CD4-positive, alpha-beta T cell treated with Interleukin-2 at 100 ng/mL for 4 hours (primary cell): ENCODE measurements at places on chromosomes 12 and 14.

DNA sequence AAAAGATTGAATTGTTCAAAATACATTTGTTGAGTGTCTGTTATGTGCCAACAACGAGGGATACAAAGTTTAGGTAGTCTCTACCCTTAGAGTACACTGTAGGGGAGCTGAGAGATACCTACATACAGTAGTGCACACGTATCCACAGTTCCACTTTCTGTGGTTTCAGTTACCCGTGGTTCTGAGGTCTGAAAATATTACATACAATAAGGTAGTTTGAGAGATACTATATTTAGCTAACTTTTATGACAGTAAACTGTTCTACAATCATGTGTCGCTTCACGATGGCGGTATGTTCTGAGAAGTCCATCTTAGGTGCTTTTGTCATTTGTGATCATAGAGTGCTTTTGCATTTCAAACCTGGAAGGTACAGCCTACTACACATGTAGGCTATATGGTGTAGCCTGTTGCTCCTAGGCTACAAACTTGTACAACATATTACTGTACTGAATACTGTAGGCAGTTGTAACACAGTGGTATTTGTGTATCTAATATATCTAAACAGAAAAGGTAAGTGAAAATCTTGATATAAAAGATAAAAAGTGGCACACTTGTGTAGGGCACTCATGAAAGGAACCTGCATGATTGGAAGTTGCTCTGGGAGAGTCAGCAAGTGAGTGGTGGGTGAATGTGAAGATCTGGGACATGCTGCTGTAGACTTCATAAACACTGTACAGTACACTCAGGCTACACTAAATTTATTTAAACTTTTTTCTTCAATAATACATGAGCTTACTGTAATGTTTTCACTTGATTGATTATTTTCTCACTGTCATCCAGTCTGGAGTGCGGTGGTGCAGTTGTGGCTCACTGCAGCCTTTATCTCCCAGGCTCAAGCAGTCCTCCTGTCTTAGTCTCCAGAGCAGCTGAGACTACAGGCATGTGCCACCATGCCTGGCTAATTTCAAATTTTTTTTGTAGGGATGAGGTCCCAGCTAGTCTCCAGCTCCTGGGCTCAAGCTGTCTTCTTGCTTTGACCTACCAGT, 4.0 kb downstream of the CPSF6 start:
- DNase-seq = no peak

DNA sequence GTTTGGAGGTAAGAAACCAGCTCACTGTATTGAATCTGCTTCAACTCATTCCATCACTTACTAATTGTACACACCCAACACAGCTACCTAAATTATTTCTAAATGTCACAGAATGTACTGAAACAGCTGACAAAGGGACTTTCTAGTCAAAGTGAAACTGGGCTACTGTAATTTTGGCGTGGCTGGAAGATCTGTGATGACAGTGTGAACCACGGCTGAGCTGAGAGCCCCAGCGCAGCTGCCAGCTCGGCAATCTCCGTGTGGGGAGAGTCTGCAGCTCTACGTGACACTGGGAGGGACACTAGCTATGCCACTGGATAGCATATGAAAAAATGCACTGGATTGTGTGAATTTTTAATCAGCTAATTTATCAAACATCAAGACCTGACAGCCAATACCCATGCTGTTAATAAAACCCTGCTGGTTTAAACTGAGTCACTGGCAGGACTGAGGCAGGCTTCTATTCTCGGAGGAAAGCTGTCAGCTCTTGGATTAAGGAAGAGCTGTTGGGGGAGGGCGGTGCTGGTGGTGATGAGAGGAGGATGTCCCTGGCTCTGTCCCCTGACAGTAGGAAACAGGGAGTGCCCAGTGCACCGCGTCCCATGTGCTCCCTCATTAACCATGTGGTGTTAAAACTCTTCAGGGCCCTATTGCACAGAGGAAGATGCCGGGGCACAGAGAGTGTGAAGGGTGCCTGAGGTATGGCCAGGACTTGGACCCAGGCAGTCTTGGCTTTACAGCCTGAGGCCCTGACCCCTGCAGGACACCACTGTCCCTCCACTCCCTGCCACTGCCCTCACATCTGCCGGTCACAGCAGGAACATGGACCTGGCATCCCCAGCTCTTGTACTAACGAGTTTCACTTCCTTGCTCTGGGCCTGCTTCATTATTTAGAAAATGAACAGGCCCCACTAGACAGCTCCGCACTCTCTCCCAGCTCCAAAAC, 13.3 kb downstream of the SLC15A4 start:
- DNase-seq = no peak

DNA sequence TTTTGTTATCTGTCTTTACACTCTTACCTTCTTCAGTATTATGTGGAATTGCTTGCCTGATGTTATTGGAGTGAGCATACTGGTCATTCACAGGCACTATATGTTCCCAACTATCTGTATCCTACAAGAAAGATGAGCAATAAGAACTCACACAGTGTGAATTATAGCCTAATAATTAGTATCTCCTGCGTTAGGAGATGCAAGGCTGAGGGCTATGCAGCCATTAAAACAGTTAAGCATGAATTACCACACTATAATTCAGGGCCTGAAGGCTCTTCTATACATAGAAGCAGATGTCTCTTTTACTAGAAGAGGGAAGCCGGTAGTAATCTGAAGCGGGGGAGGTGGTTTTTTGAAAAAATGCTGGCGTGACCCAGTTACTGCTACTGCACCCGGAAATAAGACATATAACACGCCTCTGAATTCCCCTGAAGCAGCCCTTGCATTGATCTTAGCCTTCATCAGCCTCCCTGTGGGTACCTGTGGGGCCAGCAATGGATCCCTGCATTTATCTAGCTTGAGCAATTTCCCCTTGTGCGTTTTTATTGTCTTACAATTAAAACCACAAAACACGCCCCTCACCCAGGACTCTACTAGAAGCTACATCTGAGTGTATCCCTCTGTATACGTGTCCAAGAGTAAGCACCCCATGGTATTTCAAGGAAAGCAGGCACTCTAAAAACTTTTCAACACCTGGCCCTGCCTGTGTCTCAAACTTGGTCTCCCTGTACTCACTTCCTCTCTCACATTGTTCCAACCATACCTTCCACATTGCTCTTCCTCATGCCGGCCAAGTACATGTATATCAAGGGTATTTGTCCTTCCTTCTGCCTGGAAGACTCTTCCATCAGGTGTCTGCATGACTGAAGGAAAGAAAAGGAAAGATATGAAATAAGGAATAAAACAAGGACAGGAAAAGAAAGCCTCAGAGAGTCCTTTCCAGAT, 210.9 kb upstream of the ARID2 start:
- DNase-seq = peak; percentile 63

DNA sequence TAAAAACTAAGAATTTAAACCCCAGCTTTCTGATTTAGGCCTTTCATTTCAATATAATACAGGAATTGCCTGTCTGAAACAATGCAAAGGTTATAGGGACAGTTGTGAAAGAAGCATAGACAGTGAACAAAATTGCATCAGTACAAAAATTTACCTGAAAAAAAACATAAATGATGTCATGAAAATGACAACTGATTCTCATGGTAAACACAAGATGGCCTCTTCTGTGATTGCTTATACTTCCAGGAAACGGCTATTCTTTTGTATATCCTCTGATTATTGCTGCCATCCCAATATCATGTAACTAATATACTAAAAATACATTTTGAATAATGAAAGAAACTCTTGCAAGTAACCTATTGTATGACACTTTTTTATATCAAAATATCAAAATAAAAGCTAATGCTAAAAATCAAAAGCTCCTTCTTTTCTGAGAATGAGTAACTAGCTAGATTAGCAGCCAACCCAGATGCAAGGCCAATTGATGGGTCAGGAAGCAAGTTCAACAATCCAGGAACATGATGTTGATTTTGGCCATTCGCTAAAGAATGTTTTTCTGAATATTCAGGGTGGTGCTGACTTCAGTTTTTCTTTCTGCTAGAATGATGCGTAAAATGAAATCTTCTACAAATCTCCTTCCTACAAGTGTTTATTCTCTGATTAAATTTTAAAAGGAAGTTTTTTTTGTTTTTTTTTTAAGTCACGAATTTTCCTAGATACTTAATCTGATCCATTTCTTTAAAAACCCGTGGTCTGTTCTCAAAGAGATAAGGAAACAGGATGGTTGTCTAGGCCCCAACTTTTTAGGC, 83.6 kb downstream of the ALX1 start:
- no peak for DNase-seq

DNA sequence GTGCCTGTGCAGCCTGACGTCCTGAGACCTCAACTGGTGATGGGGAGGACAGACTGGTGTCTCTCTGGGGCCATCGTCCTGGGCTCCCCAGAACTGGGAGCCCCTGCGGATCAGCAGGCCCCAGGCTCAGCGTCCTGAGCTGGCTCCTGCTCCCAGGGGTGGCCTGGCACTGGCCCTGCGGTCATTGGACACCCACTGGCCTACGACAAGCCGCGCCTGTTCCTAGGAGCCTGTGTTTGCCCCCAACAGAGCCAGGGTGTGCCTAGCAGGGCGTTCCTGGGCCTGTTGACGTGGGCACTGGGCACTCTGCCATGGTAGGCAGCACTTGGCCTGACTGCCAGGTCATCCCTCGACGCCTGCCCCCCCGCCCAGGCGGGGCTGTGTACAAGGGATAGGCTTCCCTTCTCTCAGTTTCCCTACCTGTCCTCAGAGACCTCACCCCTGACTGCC, 8.4 kb downstream of the ADSS1 start:
- no peak for DNase-seq

DNA sequence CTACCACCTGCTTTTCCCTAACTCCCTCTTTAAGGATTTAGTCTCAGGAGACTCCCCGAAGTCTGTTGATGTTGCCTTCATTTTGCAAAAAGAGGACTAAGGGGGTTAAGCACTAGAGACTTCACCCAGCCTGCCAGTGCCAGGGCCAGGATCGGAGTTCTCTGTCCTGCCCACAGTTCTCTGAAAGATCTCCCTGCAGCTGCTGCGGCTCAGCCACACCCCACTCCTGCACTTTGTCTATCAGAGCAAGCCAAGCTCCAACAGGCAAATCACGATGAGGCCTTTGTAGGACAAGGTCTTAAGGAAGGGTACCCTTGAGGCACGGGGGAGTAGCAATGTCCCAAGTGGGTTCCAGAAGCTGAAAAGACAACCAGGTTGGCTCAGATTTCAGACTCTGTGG, 148.8 kb upstream of the EGLN3 start:
- no peak for DNase-seq

GRCh38 chr14:51516706-51517395, 134.9 kb upstream of the FRMD6 start:
- no peak for DNase-seq

GRCh38 chr12:67671419-67671818, 22.9 kb downstream of the DYRK2 start:
- DNase-seq = no peak

- peak; percentile 50 for DNase-seq
Observed at GRCh38 chr14:106622200-106622745, 1095.9 kb downstream of the TMEM121 start.

DNA sequence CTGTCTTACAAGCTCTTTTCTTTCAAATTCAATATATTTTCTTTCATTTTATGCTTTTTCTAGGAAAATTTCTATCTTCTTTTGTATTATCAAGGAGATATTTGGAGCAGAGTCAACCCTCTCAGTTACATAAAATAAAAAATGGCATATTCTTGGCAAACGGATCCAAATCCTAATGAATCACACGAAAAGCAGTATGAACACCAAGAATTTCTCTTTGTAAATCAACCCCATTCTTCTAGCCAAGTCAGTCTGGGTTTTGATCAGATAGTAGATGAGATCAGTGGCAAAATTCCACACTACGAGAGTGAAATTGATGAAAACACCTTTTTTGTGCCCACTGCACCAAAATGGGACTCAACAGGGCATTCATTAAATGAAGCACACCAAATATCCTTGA, 20.6 kb downstream of the PIK3C2G start:
- no peak for DNase-seq

DNA sequence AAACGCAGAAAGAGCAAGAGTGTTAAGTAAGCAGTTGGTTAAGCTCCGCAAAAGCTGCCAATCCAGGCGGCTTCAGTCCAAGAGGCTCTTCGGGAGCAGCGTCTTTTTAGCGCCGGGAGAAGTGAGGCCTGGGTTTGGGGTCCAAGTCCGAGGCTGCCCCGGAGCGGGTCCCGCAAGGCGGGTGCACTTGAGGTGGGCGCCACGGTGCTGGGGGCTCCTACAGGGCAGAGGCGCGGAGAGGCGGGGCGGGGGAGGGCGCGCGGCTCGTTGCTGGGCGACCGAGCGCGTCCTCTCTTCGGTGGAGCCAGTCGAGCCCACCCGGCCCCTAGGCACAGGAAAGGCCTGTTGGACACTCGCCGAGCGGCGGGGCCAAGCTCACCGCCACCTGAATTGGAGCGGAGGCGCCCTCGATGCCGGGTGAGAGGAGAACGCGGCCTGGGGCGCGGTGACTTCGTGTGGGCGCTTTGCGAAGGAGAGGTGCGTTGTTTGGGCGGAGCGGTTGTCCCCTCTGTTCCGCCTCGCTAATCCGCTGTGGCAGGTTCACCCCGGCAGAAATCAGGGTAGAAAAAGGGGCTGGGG, 15.6 kb downstream of the TTC6 start:
- no peak for DNase-seq

GRCh38 chr14:59330455-59330854, 134.7 kb downstream of the GPR135 start:
- no peak for DNase-seq

DNA sequence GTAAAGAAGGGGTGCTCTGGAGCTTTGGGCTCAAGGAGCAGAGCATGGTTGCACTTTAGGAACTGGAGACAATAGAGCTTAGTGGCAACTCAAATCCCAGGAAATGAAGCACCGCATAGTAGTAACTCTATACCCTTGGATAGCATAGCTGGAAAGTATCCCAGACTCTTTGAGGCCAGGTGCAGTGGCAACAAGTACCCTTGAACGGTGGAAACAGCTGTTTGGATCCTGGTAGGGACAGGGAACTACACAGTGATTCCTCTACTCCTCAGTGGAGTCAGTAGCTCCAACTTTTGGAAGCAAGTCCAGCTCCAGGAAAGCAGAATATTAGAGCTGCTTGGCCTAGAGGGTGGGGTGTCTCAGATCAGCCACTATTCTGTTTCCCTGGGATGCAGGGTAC, 129.0 kb upstream of the WSCD2 start:
- DNase-seq = no peak

- peak; percentile 50 for DNase-seq
Observed at GRCh38 chr12:67515679-67516340, 132.7 kb upstream of the DYRK2 start.

GRCh38 chr12:80709811-80710726, 2.6 kb downstream of the MYF6 start:
- DNase-seq = no peak

GRCh38 chr12:102728506-102729242, 188.4 kb downstream of the PAH start:
- no peak for DNase-seq

GRCh38 chr12:42732908-42733411, 143.4 kb upstream of the PRICKLE1 start:
- DNase-seq = no peak

DNA sequence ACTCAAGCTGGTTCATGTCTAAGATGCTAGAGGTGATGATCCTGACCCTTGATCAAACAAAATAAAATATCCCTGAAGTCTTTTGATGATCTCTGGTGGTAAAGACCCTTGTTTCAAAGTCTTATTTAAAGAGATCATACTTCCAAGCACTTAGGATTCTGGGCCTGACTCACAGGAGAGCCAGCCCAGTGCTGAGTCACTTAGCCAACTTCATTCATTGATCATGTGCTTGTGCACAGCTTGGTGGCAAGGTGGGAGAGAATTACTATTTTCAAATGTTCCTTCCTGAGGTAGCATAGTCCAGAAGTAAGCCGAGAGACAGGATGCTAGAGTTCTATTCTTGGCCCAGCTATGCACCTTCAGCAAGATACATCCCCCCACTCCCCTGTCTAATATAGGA, 40.6 kb downstream of the SCN8A start:
- DNase-seq = no peak
